ENCODE measurements at places on chromosomes 3 and 15.

GRCh38 chr3:160697637-160698380 is 20.8 kb downstream of the ARL14 start:
- no peak for DNase-seq

GRCh38 chr15:40340038-40340739 is 550 bp downstream of the CCDC9B start:
- peak; percentile 52 for DNase-seq

DNA sequence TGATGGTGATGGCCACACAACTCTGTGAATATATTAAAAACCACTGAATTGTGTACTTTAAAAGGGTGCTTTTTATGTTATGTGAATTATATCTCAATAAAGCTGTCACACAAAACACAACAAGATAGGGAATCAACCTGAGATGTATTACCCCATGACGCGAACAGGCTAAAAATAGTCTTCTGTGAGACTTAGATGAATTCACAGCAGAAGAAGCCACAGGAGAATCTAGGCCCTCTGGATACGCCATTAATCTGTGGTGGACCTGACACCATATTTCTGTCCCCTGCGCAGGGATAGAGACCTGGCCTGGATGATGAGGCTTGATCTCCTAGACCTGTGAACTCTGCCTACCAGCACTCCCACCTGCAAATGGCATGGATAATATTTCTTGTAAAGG is 146.0 kb upstream of the HACD2 start:
- DNase-seq, result no peak

DNA sequence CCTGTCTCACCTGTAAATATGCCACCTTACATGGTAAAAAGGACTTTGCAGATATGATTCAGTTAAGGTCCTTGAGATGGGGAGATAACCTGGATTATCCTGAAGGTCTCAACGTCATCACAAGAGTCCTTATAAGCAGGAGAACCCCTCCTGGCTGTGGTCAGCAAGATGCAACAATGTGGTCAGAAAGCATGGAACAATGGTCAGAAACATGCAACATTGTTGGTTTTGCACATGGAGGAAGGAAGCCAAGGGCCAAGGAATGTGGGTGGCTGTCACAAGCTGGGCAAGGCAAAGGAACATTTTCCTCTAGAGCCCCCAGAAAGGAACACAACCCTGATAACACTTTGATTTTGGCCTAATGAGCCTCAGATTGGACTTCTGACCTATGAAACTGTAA is 9.4 kb upstream of the SUMF1 start:
- DNase-seq, result no peak

GRCh38 chr3:125083776-125084175 is 28.0 kb upstream of the HEG1 start:
- no peak for DNase-seq

DNA sequence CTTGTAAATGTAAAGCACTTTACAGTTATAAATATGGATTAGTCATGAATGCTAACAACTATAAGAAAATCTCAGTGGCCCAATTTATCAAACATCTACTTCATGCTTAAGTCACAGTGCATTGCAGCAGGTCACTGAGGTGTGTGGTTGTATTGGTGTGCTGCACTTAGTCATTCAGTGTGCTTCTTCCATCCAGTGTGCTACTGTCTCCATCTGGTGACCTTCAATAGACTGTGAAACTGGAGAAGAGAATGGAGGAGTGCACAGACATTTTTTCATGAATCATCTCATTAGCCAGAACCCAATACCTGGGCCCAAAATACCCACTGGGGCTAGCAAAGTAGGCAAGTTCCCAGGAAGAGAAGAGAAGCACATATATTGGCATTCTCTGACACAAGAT is 199.6 kb downstream of the SHOX2 start:
- no peak for DNase-seq

DNA sequence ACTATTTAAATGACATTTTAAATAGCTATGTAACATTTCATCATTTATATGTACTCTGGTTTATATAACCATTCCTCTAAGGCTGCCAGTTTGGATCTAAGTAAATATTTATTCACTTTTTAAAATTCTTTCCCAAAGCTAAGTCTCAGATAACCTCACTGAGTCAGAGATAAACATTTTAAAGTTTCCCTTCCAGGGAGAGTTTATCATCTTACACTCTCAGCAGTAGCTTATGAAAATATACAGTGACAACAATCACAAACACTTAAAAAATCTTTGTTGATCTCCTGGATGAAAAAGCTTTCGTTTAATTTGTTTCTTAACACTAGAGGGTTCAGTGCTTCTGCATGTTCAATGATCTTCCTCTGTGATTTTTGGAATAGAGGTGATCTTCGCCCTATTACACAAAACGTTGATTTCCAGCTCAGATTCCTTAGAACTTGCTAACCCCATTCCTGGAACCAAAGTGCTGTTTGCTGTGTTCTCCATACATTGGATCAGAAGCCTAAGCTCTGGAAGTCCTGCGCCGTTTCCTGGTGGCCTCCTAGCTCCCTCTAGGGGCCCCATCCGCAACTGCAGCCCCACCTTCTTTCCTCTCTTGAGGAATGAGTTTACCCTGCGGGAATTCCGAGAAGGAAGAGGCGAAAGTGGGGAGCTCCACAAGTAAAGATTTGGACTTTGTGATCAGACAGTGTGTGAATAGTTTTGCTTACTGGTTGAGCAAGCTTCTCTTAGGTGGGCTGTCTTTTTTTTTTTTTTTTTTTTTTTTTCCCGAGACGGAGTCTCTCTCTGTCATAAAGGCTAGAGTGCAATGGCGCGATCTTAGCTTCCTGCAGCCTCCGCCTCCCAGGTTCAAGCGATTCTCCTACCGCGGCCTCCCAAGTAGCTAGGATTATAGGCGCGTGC is 29.3 kb upstream of the SACM1L start:
- peak; percentile 48 for DNase-seq

DNA sequence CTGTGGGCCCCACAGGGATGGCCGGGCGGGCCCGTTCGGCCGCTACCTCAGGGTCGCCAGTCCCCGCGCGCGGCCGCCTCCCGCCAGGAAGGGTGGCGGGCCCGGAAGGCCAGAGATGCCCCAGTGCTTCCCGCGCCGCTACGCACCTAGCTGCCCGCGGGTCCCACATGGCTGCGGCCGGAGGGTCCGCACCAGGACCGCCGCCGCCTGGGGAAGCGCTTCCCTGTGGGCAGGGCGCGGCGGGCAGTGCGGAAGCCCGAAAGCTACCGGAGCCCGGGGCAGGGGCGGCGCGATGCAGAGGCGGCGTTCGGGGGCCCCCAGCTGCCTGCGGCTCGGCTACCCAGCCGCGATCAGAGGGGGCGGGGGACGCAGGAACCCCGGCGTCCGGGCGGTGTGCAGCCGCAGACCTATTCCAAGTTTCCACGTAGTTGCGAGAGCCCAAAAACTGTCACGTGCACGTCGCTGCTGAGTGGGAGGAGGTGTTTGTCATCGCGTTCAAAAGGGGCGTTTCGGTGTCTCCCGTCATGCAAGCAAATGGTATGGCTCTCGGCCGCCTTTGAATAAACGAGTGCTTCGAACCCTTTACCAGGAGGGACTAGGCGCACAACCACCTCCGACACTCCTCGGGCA is at the start of gene TRANK1:
TRANK1 (minus strand) TSS at position 414 of the 630 bp plus-strand sequence; CDS start at position 169, 245 bp downstream.
- peak; percentile 80 for DNase-seq

DNA sequence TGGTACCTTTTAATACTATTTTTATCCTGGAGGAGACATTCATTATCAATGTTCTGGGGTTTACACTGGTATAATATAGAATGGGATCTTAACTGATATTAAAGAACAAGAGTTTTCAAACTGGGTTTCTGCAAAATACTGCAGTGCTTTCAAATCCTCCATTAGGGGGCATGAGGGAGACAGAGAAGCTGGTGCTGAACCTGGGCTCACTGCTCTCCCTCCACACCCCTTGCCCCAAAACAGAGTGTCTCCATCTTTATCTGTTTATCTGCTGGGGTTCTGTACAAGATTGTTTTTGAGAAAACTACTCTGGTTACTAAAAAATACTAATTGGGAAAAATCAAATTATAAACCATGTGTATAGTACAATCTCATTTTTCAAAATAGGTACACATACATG is 41.7 kb downstream of the CADPS start:
- DNase-seq, result no peak

- peak; percentile 32 for DNase-seq
These were observed 69.0 kb downstream of the TIGIT start for GRCh38 chr3:114362815-114363214.

DNA sequence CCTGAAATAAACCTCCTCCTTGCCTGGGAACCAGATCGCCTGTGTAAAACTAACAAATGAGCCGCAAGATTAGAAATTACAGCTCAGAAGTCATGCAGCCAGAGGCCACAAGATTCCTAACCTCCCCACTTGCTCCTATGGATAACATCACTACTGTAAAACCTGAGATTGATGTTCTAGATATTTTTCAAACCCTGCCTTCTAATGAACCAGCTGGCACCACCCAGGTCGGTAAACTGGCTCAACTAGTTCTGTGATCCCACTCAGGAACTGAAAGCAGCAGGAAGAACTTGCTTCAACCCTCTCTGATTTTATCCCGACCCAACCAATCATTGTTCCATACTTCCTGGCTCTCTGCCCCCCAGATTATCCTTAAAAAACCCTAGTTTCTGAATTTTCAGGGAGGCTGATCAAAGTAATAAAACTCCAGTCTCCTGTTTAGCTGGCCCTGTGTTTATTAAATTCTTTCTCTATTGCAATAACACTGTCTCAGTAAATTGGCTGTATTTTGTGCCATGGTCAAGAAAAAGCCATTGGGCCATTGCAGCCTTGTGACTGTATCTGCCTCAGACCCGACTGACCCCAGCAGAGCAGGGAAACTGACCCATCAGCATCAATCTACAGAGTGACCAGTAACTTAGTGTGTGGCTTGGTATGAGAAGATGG is 98.9 kb downstream of the RPLP1 start:
- no peak for DNase-seq

GRCh38 chr3:54891540-54891897 is 36.3 kb downstream of the LRTM1 start:
- peak; percentile 85 for DNase-seq

DNA sequence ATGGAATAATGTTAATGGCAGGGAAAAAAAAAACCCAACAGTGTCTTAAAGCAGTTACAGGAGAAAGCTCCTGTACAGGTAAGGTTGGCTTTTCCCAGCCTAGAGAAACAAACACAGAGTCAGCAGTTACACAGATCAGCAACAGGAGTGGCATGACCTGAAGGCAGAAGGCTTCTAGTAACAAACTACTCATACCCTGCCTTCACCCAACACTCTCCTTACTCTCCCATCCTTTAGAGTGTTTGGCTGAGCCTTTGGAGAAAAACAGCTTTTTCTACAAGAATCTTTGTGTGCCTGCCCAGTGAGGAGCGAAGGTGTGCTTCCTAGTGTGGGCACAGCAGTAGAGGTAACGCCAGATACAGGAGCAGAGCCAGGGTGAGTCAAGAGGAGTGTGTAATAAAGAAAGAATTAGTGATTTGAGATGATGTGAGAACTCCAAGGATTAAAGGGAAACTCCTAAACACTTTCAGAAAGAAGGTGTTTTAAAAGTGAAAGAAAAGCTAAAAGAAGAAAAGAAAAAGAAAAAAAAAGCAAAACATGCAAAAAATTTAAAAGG is 152.7 kb downstream of the POLR2M start:
- DNase-seq, result no peak

DNA sequence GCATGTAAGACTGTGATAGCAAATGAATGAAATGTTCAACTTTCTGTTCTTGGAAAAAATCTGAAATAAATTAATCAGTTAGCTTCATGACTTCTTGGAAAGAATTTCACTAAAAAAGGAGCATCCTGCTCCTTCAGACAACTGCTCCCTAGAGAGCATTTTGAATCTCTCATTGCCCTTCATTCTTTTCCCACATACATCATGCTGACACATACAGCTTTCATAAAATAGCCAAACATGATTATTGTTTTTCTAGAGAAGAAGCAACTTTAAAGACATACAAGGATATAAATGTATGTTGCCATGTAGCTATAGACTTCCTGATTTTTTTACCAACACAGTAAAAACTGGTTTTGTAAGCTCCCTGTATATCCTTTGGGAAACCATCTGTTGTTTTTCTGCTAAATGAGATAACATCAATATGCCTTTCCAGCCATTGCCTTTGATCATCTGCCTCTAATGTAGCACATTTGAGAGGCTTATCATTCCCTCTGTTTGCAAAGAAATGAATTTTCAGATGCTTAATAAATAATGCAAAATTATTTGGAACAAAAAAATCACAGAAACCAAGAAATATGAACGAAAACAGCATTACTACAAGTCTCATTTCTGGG is 248.2 kb upstream of the GPR149 start:
- peak; percentile 52 for DNase-seq

- DNase-seq, result peak; percentile 89
These were observed 257.2 kb downstream of the RBMS3 start for GRCh38 chr3:29537889-29538609.

GRCh38 chr3:94616833-94617232 is 554.0 kb downstream of the NSUN3 start:
- DNase-seq, result no peak

GRCh38 chr3:111702996-111703985 is 108.1 kb upstream of the ZBED2 start:
- DNase-seq, result no peak
